ENCODE measurements at places on chromosomes 1 and 21. TPM values are rescaled to one million over a fixed set of nuclear protein-coding genes. Genes with fewer than 3 reads are reported as not detected.

Gene C1orf74
- total RNA-seq: 3.9 TPM

Gene INSRR
- not detected for total RNA-seq

DNA sequence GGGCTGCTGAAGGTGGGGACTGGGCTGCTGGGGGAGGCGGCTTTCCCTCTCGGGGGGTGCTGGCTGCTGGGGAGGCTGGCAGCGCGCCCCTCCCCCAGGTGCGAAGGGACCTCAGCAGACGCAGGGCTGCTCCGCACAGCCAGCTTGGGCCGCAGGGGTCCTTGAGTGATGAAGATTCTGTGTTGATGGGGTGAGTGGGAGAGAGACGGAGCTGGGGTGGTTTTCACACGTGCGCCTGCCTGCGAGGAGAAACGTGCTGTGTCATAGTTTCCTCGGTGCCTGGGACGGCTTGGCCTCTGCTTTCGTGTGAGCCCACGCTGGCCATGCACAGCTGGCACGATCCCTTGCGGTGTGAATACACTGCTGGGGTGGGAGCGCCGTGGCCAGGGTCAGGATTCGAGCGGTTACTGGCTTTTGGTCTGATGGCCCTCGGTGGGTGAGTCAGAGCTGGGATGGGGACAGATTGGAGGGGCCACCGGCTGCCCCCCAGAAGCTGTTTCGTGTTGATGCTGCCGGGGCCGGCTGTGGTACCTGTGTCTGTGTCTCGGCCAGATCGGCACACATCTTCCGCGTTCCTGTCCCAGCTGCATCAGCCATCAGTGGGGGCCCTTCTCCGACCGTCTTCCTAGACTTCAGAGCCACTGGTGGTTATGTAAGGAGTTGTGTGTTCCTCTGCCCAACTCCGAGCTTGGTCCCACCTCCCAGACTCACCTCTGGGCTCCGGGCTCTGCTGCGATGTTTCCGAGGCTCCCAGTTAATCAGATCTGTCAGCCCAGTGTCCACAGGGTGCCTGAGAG lies 24.9 kb downstream of the PRKCZ start:
- peaks cover 9% of the 10 kb centered on the region for H3K36me3 ChIP-seq
- no peaks in the 10 kb centered on the region for H3K27me3 ChIP-seq
- DNase-seq: no peak

DNA sequence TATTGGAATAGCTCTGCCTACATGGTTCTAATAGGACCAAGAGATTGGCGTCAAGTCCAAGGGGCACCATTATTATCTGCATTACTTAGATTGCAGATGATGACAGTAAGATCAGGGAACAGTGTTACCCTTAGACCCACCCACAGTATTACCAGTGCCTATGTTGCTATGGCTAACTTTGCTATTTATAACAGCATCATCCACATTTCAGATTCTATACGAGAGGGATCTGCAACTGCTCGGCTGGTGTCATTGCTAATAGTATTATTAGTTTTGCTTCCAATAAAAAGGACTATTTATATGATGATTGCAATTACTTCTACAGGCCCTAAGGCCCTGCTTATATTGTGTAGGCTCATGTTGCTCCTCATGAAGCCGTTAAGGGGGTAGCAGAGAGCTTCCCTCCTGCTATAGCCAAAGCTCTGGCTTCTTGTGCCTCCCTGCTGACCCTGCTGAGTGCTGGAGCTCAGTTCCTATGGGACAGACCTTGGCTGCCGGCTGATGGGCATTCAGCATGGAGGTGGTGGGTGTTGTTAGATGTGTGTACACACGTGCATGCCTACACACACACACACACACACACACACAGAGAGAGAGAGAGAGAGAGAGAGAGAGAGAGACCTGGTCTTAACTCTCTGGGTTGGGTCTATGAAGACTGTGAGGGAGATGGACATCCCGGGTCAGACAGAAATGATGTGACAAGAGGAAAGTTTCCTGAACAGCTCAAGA lies 1.3 kb downstream of the BCAN start:
- no peak for DNase-seq
- H3K4me1 ChIP-seq: peaks cover 13% of the 10 kb centered on the region
- H3K36me3 ChIP-seq: no peaks in the 10 kb centered on the region

- no peak overlapping the region for H3K27ac ChIP-seq
- 0 out of 2 replicates have a peak, but pooled peaks cover 6% of the 10 kb centered on the region for H3K36me3 ChIP-seq
- H3K4me1 ChIP-seq: no peaks in the 10 kb centered on the region
- no peak overlapping the region for H3K4me3 ChIP-seq
Measured at GRCh38 chr1:22529901-22530621, 33.2 kb upstream of the EPHA8 start.

Measured in GM23338 (cell line).